ENCODE measurements at places on chromosomes 12 and 14.

- no peak for DNase-seq
Observed at GRCh38 chr14:64701660-64702059, 2.6 kb upstream of the PLEKHG3 start.

- DNase-seq: no peak
Observed at GRCh38 chr12:86660488-86661147, 404.4 kb upstream of the MGAT4C start.

DNA sequence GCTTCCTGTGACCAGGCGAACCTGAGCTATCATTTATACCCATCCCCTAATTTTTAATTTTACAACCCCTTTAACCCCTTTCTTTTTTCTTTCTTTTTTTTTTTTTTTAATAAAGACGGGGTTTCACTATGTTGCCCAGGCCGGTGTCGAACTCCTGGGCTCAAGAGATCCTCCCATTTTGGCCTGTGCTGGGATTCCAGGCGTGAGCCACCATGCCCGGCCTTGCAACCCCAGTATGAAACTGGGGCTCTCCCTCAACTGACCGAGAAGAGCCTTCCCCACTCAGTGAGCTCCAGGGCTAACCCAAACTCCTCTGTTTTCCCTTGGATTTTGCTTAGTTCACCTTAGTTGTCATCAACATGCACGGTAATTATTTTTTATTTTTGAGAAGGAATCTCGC is 992 bp downstream of the CPSF2 start:
- DNase-seq: no peak

DNA sequence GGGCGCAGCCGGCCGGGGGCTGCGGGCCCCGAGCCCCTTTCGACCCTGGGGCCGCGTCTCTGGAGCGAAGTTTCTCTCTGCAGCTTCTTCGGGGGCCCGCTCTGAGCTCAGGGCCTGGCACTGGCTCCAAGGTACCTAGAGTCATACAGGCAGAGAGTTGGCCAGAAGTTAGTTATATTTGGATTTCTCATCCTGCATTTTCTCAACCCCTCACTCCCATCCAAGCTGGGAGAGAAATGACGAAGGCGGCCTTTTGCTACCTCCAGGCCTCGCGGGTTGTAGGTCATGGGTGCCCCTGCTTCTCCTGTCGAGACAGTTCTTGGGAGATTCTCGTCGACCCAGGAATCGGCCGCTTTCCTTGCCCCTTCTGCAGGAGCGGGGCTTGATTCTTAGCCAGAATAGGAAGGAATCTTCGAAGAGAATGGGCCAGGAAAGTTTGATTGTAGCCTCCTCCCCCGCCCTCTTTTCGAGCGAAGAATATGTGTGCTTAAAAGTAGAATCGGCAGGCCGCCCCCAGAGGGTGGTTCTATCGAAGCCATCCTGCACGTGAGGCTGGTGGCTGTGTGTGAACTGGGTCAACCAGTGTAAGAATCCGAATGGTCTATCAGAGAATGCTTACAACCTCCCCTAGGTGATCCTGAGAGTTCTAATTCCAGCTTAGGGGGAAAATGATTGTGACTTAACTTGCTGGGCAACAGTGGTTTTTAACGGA is 785 bp downstream of the MLEC start:
- no peak for DNase-seq

DNA sequence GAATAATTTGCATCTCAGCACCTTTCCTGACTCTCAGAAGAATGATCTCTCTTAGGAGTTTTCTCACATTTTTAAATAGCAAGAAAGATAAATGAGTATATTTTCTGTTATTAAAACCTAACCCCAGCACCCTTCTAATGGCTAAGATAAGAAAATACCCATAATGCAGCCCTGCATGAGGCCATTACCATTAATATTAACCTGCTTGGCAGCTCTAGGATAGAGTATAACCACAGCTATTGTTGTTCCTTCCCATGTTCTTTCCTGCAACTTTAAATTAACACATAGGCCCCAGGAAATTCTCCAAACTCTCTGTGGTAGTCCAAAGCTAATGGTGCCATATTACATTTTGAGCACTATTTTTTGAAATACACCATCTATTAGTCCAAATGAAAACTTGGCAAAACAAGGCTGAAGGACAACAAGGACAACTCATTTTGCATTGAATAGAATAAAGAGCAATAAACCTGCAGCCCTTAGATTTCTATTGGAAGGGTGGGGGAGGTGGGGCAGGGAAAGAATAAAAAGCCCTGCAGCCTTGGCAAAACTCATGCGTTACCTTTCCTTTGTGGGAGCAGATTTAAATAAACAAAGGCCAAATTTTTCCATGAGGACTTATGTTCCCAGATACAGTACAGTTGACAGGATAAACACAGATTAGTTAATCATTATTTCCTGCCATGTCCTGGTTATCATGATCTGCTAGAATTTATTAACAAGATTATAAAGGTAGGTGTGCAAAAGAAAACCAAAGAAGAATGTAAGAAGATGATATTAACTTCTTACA is 46.9 kb downstream of the BTG1 start:
- DNase-seq: no peak

DNA sequence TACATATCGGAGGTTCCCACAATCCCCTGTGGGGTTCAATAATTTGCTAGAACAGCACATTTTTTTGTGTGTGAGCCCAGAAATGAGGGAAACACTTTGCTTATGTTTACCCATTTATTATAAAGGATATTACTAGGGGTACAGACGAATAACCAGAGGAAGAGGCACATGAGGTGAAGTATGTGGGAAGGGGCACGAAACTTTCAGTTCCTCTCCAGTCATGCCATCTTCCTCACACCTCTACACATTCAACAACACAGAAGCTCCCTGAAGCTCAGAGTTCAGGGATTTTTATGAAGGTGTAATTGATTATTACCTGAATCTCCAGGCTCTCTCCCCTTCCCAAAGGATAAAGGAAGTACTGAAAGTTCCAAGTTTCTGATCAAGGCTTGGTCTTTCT is 30.2 kb upstream of the DYRK2 start:
- DNase-seq: no peak

GRCh38 chr12:27900920-27901879 is 71.3 kb downstream of the PTHLH start:
- no peak for DNase-seq

- DNase-seq: no peak
Observed at GRCh38 chr12:128047266-128048060, 219.5 kb upstream of the TMEM132C start.

- no peak for DNase-seq
Observed at GRCh38 chr14:68623826-68624225, 169.0 kb downstream of the ZFP36L1 start.

- DNase-seq: no peak
Observed at GRCh38 chr12:3215410-3215975, 138.3 kb downstream of the TSPAN9 start.

DNA sequence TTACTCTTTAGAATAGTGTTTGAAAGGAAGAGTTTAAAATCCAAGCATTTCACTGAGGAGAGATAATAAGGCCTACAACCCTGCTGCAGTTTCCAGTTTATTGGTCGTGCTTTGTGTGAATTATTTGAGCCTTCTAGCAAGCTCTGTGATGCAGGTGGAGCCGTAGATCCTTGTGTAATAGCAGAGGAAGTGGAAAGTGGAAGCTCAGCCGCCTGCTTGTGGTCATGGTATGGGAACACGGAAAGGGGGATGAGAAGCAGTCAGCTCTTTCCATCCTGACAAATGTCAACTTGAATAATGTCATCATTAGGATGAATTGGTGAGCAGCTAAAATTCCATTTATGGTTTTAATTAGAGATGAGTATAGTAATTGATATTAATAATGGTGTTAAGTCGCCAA is 29.1 kb downstream of the SYNE2 start:
- no peak for DNase-seq

DNA sequence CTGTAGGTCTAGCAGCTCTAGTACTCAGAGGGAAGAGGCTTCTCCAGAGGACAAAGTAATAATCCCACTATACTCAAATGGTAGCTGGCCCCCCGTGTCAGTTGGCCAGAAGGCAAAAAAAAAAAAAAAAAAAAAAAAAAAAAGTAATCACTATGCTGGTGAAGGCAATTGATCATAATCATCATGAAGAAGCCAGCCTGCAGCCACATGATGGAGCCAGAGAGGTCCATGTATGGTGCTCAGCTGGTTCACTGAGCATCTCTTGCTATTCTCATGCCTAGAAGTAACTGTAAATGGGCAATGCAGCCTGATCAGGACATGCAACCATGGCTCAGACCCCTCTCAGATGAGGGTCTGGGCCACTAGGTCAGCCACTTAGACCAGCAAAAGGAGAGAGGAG is 378.8 kb downstream of the MED13L start:
- DNase-seq: no peak

- DNase-seq: peak; percentile 80
Observed at GRCh38 chr14:74257078-74257940, 18.1 kb downstream of the VSX2 start.

GRCh38 chr12:12221560-12221959 is 45.3 kb downstream of the LRP6 start:
- DNase-seq: no peak

- no peak for DNase-seq
Observed at GRCh38 chr14:89953602-89954001, 928 bp downstream of the EFCAB11 start.

- no peak for DNase-seq
Observed at GRCh38 chr14:102941419-102942011, 19.1 kb downstream of the AMN start.

GRCh38 chr14:100022772-100023451 is 42.3 kb upstream of the EVL start:
- no peak for DNase-seq

GRCh38 chr12:52611080-52611468 is 7.3 kb downstream of the KRT73 start:
- DNase-seq: no peak

DNA sequence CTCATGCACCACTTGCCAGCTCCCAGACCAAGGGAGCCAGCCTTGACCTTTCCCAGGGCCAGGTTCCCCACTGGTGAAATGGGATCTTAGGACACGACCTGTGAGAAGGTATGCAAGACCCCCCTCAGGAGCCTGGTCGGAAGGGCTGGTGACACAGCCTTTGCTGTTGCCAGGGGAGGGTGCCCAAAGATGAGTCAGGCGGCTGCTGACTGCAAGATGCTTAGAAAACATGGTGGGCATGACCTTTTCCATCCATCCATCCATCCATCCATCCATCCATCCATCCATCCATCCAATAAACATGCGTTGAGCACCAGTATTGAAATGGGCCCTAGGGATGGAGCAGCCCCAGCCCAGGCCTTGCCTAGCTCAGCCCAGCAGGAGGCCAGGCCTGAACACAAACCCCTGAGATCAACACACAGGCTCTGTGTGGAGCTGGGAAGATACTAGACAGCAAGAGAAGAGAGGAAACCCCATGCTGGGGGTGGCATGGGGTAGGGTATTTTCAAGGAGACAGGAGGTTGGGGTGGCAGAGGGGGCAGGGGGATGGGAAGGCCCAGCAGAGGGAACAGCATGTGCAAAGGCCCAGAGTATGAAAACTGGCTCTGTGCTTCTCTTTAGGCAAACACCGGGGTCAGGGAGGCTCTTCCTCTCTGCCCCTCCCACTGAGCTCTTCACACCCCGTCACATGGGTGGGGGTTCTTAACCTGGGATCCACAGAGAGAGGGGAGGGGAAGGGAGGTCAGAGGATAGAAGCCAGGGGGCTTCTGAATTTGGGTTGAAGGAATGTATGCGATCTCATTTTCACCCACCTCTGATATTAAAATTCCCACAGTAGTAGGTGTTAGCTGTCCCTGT is 26.2 kb upstream of the YY1 start:
- no peak for DNase-seq

- no peak for DNase-seq
Observed at GRCh38 chr14:53209370-53209769, 56.2 kb upstream of the DDHD1 start.

- no peak for DNase-seq
Observed at GRCh38 chr12:48810903-48811431, 7.3 kb upstream of the CACNB3 start.

DNA sequence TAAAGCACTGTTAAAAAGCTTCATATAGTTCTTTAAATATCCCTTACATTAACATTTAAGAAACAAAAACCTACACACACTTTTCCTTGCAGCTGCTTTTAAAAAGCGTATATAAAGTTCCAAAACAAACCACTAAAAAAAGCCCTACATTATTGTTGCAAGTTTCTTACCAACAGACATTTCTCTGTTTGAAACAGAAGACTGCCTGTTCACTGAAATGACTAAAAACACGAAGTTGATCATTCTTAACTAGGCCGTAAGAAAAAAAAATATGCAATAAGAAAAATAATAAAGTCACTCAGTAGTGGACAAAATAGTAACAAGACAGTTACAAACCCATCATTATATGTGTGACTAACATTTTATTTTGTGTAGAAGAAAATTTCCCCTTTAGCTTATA is 37.3 kb downstream of the KIF21A start:
- no peak for DNase-seq

DNA sequence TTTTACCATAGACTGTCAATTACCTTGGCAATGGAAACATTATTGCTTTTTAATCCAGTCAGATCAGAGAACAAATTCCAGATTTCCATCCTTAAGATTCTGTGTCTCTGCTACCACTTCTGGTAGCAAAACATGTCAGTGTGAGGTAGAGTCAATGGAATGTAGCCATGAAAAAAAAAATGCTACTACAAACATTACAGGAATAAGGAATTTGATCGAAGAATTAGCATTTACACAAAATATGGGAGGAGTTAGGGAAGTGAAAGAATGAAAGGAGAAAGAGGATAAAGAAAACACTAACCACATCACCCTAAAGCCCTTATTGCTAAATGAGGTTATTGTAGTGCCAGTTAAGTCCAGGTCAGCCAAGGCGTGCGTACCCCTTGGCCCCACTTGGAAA is 9.2 kb downstream of the MED21 start:
- DNase-seq: no peak

DNA sequence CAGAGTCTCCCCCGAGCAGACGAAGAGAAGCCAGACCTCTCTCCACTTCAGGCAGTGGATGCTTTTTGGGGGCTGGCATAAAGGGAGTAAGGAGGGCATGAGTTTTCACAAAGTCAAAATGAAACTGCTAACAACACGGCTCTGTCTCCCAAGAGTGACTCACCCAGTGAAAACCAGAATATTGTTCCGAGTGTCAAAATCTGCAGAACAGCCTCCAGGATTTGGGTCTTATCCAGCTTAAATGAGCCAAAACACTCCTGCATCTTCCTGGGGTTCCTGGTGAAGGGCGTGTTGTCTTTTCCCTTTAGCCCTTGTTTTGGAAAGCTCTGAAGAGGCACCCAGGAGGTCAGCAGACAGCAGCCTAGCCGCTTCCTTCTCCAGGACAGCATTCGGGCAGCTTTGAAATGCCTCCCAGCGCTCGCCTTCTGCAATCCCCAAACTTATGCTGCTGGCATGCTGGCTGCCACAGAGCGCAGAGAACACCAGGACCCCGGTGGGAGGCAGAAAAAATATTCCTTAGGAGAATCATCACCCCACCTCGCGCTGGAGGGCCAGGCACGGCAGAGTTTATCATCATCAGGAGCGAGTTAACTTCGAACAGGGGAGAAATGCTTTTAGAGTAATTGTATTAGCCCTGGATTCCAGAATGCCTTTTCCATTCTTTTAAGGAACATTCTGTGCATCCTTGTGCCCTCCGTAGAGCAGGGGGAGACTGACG is 117.7 kb upstream of the NCOR2 start:
- DNase-seq: peak; percentile 66

DNA sequence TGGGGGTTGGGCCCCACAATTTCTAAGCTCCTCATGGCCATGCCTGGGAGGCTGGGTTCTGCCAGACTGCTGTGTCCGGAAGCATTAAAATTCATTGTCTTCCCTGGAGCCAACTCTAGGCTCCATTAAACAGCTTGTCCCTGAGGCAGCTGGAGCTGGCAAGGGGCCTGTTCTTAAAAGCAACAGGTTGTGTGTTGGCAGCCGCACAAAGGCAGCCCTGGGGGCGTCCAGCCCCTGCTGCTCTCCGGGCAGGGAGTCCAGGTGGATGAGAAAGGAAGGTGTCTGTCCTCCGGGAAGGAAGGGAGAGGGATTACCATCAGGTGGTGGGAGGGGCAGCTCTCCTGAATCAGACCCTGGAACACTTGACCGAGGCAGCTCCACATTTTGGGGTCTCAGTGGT is 98.9 kb downstream of the CHST11 start:
- DNase-seq: no peak
